ENCODE measurements at places on chromosomes 11 and 22. TPM values are rescaled to one million over a fixed set of nuclear protein-coding genes. Genes with fewer than 3 reads are reported as not detected.
A peak's percentile ranks its signal among the peaks of the same experiment; 100 is the strongest.

GRCh38 chr11:109196016-109196415, 226.0 kb upstream of the C11orf87 start:
- no peak for DNase-seq

Gene EFCAB6
- total RNA-seq, result 0.72 TPM

DNA sequence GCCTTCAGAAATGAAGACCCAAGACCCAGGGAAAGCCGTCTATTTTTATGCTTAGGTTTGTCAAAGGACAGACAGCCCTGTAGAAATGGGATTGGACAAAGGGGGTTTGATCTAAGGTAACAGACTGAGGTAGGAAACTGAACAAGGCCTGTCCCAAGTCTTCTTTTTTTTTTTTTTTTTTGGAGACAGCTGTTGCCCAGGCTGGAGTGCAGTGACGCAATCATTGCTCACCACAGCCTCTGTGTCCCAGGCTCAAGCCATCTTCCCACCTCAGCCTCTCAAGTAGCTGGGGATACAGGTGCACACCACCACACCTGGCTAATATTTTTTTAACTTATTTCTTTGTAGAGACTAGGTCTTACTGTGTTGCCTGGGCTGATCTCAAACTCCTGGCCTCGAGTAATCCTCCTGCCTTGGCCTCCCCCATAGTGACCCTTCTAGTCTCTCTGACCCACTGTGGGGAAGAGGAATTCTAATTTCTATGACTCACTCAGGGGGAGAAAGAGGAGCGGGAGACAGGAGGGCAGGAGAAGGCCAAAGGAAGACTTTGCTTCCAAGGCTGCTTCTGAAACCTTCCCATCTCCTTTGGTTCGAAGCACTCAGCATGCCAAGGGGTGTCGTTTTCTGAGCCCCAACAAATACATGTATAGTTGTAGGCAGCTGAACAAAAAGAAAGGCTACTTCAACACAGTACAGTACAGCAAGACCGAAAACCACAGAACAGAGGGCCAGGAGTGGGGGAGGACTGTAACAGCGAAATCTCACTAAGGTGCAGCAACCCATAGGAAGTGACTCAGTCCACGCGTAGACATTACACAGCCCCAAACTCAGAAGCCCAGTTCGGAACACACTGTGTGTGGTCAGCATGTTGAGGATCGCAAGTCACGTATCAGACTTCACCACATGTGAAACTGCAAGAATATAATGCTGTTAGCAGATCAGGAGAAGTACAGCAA, 872 bp downstream of the TMA7B start:
- DNase-seq, result peak; percentile 78

Gene GSTT2B
- total RNA-seq, result not detected

DNA sequence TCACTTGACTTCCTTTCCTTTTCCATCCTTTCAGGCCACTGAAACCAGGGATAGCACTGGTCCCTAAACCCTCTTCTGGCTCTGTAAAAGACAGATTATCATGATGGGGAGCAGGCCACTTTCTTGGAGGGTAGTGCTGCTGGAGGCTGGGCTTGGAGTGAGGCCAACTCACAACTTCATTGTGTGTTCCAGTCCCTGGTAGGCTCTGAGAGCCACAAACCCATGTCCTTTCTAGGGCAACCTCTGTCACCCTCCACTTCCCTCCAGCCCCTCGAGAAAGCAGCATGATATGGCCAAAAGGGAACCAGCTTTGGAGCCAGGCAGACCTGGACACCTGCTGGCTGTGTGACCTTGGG, 2.3 kb downstream of the TKFC start:
- no peak for DNase-seq
